ENCODE measurements at places on chromosomes 6 and 20. TPM values are rescaled to one million over a fixed set of nuclear protein-coding genes. Genes with fewer than 3 reads are reported as not detected.

DNA sequence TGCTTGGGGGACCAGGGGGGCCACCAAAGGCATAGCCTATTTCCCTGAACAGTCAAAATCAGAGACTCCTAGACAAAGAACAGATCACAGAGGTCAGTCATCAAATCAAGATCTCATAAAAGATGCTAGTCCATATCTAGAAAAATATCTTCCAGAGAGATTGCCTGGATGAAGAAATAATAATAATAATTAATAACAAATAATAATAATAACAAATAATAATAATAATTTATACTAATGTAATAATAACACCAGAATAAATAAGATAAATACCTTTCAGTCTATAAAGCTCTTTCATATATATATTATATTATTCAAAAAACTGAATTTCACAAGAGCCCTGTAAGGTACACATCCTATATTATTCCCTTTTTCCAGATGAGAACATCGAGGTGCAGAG, 129.6 kb downstream of the PAX1 start:
- DNase-seq: no peak

DNA sequence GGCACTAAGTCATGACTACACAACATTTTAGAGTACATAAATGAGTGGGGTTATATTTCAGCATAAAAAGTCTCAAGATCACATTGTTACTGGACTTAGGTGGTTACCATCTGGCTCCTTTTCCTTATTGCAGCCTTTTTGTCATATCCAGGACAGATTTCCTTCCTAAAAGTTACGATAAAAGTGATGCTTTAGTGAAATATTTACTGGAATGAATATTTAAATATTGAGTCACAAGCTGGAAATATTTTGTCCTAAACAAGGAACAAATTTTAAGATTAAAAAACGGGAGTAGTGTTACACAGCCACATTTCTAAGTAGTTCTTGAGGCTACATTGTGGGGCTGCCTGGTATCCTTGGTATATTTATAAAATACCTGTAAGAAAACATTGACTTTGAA, 52.2 kb downstream of the CDC40 start:
- DNase-seq: no peak

- no peak for DNase-seq
These were observed 119.9 kb upstream of the ENPP5 start for GRCh38 chr6:46290421-46291274.

- no peak for DNase-seq
These were observed 374.1 kb downstream of the BCKDHB start for GRCh38 chr6:80480421-80481157.

DNA sequence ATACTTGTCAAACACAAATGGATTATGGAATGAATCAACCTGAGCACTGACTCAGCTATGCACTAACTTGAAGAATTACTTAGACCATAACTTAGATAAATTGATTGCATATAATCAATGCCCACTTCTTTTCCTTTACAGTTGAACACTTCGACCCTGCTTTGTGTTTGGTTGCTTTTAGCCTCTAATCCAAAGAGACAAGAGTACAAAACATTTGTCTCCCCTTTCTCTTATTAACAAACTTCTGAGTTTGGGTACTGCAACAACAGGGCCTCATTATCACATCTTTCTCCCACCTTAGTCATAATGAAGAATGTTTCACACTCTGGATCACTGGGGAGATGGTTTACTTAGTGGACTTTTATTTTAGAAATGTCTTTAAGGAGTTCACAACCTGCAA, 2.6 kb upstream of the TAAR6 start:
- no peak for DNase-seq

DNA sequence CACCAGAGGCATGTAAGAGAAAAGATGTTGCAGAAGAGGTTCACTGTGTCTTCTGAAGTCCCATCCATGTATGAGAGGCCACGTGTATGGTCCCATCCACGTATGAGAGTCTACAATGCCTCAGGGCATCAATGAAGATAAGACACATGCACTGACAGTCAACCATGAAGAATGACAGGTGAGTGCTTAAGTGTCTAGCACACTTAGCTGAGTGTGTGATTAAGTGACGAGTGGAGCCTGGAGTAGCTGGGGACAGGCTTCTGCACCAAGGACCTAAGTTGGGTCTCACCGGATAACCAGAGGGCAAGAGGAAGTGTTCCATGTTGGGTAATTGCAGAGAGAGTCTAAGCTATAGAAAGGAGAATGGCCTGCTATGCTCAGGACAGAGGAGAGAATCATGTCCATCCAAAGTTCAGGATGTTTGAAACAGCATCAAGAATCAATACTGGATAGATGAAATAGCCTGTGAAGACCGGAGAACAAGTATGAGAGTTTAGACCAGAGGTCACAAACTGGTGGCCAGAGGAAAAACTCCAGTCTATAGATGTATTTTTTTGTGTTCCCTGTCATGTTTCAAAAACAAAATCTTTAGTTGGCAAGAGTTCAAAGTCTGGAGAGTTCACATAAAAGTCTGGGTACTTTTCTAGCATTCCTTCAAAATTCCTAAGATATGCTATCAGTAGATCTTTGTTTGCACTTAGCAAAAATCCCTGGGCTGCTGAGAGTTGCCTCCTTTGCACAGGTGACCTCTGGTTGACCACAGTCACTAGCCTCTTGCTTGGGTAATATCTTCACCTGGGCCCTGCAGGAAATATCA, 165.8 kb downstream of the KIF16B start:
- DNase-seq: no peak

SYNE1 gene
- 166 TPM for total RNA-seq

SLC44A4 gene
- total RNA-seq: 53.7 TPM
